Heart right ventricle (tissue), 16 donors: ENCODE measurements at places on chromosomes 4 and X.

DNA sequence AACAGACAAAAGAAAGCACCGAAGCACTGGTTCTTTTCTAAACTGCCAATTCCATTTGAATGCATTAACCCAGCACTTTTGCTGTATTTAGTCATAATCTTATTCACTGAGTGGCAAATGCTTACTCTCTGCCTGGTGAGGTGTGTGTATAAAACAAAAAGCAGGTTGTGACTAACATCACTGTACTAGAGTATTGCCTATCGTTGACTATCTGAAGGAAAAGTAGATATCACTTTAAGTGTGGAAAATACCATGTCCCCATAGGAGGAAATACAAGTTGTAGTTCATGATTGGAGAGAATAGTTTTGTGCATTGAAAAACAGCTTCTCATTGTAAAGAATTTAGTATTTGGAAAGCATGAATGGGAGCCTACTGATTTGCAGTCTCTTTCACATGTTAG, 2.7 kb downstream of the PDLIM5 start:
- no peak for DNase-seq

- peak; percentile 30 for DNase-seq
Observed at GRCh38 chr4:142845293-142846107, 601 bp downstream of the INPP4B start.

GRCh38 chr4:81494031-81494431, 22.3 kb upstream of the RASGEF1B start:
- no peak for DNase-seq

DNA sequence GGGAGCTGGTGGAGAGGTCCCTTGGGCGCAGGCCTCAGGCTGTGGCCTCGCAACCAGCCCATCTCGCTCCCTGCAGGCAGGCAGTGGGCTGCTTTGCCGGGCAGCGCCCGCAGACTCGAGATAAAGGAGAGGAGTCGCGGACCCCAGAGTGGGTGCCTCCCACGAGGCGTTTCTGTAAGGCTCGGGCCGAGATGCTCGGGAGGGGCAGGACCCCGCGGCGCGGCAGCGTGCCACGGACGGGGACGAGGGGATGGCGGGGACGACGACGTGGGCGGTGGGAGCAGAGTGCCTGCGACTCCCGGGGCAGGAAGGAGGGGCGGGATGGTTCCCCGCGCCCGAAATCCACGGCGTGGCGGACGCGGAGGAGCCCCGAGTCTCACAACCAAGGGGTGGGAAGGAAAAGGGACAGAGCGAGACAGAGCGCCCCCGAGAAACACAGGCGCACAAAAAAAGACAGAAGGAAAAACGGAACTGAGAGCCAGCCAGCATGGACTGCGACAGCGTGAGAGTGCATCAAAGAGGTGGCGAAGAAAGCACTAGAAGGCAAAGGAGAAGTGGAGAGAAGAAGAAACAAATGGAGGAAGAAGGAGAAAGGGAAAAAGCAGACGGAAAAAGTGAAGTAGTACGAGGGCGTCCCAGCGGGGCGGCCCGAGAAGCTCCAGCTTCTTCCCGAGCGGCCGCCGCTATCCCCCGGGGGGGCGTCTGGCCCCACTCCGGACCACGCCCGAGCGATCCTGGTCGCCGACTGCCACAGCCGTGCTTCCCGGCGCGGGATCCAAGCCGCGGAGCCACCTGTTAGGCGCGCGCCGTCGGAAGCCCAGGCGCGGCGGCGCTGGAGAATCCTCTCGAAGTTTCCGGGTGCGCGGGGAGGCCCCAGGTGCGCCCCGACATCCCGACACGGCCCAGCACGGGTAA, 1.5 kb downstream of the BEND4 start:
- no peak for DNase-seq

- no peak for DNase-seq
Observed at GRCh38 chr4:125582302-125582701, 267.5 kb downstream of the FAT4 start.

- no peak for DNase-seq
Observed at GRCh38 chrX:57528670-57529255, 63.0 kb upstream of the ZXDB start.

- DNase-seq: no peak
Observed at GRCh38 chr4:54728368-54728767, 70.6 kb downstream of the KIT start.

- DNase-seq: no peak
Observed at GRCh38 chr4:11537846-11538245, 109.2 kb upstream of the HS3ST1 start.

DNA sequence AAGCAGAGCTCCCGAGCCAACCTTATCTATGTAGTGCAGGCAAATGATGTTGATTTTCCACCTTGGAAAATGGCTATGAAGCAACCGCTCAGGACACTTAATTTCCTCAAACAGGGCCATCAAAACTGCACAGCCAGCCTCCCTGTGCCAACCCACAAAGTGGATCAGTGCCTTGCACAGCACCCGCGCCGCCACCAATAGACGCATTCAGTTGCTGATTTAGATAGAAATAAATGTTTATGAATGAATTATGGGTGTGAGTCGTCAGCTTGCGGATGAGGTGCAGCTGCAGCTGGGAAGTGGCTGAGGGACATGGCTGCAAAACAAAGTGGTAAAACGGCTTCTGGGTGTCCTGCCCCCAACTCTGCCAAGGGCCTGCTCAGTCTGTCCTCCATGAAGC, 47.0 kb downstream of the SOD3 start:
- DNase-seq: no peak

- no peak for DNase-seq
Observed at GRCh38 chr4:77893451-77893850, 30.8 kb downstream of the MRPL1 start.

DNA sequence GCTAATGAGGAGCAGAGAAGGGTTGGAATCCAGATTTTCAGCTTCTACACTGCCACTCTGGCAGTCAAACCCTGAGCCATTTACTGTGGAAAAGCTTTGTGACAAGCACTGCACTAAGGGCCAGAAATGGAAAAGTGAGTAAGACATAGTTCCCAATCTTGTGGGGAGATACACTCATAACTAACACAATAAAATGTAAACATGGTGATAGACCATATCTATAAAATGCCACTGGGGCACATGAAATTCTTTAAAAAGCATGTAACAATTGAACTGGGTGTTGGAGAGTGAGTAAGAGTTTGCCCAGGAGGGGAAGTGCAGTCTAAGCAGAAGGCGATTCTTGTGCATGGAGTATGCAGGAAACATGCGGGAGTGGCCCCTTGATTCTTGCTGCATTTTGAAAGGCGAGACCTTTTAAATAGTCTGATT, 32.0 kb upstream of the ANXA5 start:
- DNase-seq: no peak

DNA sequence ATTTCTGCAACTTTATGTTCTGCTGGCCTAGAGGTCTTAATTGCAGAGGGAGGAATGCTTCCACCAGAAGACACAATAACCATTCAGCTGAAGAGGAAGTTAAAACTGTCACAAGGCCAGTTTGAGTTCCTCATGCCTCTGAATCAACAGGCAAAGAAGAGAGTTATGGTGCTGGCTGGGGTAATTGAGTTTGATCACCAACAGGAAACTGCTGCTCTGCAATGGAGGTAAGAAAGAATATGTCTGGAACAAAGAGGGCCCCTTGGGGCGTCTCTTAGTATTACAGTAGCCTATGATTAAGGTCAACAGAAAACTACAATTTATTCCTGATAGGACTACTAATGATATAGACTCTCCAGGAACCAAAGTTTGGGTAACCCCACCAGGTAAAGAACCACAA, 744.0 kb downstream of the FSTL5 start:
- DNase-seq: no peak

- DNase-seq: peak; percentile 58
Observed at GRCh38 chrX:53280331-53281320, 758 bp downstream of the IQSEC2 start.

GRCh38 chrX:9569876-9570301, 105.0 kb downstream of the TBL1X start:
- DNase-seq: no peak

DNA sequence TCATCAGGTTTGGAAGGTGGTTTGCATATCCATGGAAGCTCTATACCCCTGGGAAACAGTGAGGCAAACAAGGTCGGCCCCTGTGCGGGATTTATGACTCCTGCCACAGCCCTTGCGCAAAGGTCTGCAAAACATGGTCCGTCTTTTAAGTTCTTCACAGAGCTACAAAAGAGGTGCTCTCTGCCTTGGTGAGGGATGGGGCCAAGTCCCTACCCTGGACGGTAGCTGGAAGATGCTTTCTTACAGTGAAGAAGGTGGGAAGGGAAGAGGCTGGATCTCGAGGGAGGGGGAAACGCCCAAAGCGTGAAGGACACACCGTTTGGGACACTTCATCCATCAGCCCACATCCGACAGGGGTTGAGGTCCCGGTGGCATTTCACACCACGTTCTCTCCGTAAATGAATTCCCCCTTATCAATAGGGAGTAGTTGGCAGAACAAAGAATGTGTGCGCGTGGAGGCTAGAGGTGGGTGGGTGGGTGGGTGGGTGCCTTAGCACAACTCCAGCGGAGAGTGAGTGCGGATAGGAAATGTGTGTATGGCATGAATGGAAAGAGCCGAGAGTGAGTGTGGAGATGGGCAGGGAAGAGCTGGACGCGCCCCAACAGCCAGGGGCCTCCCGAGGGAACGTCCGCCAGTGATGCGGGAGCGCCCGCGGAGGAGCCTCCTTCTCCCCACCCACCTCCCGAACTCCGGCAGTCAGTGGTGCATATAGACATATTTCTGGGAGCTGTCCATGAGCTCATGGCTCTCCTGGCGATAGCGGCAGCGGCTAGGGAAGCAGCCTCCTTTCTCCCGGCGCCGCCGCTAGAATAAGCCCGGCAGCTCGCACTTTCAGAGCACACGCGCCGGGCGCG, 68.3 kb downstream of the LARP7 start:
- peak; percentile 46 for DNase-seq

DNA sequence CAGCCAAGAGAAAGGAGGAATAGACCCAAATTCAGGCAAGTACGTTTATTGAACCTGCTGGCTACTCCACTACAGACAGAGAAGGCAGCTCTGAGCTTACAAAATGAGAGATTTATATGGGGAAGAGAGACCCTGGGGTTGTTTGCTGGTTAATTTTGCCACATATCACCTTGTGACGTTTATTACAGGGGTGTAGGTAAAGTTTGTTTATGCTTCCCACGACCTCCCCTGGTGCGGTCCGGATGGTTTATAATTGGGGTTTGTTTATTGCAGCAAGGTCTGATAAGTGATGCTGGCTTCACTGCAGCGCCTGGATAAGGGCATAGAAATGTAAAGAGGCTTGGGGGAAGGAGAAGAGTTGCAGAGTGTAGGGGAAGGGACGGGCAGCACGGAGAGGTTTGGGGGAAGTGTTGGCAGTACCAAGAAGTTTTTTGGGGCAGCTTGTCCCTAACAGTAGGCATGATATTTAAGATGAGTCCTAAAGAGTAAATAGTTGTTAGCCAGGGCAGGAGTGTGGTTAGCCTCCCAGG, 12.6 kb downstream of the BEX1 start:
- no peak for DNase-seq

DNA sequence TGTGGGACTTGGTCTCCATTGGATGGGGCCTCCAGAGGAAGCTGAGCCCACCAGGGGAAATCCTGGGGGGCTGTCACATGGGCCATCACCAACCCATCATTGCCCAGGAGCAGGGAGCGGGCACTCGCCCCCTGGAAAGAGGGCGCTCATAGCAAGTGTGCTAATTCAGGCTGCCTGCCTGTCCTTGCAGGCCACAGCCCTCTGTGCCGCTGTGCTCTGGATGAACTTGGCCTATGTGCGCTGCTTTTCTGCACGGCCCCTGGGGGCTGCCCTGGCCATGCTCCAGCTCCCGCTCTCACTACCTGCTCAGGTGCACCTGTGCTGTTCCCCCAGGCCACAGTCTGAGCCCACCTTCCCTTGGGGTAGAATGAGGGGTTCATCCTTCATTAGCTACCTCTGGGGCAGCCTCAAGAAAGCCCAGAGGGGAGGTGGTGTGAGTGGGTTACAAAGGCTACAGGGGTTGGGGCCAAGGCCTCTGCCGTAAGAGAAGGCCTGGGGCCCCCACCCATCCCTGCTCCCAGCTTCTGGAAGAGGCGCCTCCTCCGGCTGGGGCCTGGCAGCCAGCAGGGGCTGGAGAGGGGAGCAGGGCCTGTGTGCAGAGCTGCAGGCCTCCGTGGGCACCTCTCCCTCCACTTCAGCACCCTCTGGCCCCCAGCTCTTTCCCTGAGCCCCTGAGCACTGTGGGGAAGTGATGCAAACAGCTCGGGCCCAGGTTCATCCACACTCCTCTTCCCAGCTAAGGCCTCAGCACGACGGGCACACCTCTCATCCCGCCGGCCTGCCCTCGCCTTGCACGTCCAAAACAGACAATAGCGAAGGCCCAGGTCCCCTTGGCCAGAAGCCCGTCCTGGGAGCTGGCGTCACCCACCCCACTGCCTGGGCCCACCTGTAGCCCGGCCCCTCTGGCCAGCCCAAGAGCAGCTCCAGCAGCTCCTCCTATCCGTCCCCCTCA, 8.9 kb downstream of the CFAP99 start:
- no peak for DNase-seq

GRCh38 chrX:53279296-53280237, 1.8 kb downstream of the IQSEC2 start:
- no peak for DNase-seq

- no peak for DNase-seq
Observed at GRCh38 chr4:3518941-3519340, 13.3 kb downstream of the LRPAP1 start.

- no peak for DNase-seq
Observed at GRCh38 chr4:8152865-8153257, 5.8 kb downstream of the ABLIM2 start.

DNA sequence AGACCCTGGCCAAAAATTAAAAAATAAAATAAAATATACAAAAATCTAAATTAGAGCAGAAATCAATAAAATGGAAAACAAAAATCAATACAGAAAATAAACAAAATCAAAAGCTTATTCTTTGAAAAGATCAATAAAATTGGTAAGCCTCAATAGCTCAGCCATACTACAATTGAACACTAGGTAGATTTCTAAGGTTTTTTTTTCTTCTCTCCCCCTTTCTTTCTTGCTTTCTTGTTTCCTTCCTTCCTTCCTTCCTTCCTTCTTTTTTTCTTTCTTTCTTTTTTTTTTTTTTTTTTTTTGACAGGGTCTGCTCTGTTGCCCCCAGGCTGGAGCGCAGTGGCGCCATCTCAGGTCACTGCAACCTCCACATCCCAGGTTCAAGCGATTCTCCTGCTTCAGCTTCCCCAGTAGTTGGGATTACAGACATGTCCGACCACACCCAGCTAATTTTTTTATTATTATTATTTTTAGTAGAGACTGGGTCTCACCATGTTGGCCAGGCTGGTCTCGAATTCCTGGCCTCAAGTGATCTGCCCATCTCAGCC, 23.4 kb upstream of the PPP3CA start:
- DNase-seq: no peak

DNA sequence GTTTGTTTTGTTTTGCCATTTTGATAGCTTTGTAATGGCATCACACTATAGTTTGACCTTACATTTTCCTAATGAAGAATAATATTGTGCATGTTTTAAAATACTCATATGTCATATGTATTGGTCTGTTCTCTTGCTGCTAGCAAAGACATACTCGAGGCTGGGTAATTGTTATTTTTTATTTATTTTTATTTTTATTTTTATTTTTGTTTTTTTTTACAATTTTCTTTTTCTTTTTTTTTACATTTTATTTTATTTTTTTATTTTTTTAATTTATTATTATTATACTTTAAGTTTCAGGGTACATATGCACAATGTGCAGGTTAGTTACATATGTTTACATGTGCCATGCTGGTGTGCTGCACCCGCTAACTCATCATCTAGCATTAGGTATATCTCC, 104.6 kb upstream of the GRID2 start:
- DNase-seq: no peak
